ENCODE measurements at places on chromosomes 12 and 14. TPM values are rescaled to one million over a fixed set of nuclear protein-coding genes. Genes with fewer than 3 reads are reported as not detected.
A peak's percentile ranks its signal among the peaks of the same experiment; 100 is the strongest.

GRCh38 chr12:98821866-98822265, 176.8 kb downstream of the APAF1 start:
- peak; percentile 84 for DNase-seq

GRCh38 chr12:6963791-6964413, 6.6 kb downstream of the PHB2 start:
- no peak for DNase-seq

Gene LBHD2
- total RNA-seq: not detected

DNA sequence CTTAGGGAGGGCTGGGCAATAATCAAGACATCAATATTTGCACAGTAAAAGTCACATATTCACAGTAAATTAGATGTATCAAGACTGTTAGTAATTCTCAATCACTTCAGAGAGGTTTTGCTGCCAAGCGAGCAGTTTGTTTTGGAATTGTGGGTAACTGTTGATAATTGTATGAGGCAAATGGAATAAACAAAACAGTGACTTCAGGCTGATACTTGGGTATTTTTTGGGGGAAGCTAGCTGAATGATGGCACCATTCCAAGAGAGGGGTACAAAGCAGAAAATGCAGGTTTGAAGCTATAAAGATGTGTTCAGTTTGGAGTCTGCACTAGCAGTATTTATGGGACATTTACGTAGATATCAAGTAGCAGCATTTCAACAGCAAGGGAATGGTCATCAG, 232.8 kb upstream of the ATP2B1 start:
- no peak for DNase-seq

Gene PIWIL1
- not detected for total RNA-seq

Data from tongue (tissue), 3 donors.